ENCODE measurements at places on chromosomes 4 and X.

- DNase-seq: no peak
Measured at GRCh38 chr4:36325499-36325898, 44.1 kb downstream of the DTHD1 start.

DNA sequence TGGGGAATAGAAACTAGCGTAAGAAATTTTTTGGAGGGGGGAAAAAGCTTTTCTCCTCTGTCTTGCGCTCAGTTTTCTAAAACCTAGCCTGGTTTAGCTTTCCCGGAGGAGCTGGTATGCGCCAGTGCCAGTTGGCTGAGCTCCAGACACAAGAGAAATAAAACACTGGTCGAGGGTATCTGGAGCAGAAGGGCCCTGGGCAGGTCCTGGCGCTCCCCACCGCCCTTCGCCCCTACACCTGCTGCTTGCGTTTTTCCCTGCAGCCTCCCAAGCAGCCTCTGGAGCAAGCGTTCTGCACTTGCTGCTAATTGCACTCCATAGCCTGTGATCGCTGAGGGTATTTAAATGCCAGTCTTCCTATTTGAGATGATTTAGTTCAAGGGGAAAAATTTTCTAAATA, 816 bp downstream of the EREG start:
- DNase-seq: peak; percentile 3

GRCh38 chr4:27916452-27917184, 1056.0 kb downstream of the STIM2 start:
- no peak for DNase-seq

- no peak for DNase-seq
Measured at GRCh38 chrX:12878536-12878935, 11.7 kb downstream of the TLR7 start.

DNA sequence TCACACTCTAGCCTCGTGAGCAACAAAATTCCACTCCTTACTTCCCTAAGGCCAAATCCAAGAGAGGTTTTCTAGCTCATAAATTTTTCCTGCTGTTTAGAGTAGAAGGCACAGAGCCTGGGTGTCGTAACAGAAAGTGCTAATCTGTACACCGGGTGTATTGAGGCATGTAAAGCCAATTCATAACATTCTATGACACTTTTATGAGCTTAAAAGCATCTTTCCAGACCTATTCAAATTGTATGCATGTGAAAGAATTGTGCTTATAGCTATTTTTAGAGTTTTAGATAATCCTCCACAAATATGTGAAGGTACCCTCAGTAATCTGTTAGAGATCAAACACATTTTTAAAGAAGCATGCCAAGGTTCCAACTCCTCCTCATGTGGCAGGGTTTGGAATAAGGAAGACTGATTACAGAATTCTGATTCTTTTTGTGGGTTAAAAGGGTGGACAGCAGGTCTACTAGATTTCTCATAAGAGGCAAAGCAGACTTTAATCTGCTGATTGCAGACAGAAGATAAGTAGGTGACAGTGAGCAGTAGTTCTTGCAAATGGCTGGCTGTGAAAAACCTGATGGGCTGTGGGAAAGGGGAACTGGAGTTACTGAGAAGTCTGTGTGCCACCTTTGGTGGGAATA, 25.5 kb upstream of the LRCH2 start:
- DNase-seq: peak; percentile 34

- DNase-seq: no peak
Measured at GRCh38 chr4:96739101-96739500, 899.2 kb downstream of the PDHA2 start.

DNA sequence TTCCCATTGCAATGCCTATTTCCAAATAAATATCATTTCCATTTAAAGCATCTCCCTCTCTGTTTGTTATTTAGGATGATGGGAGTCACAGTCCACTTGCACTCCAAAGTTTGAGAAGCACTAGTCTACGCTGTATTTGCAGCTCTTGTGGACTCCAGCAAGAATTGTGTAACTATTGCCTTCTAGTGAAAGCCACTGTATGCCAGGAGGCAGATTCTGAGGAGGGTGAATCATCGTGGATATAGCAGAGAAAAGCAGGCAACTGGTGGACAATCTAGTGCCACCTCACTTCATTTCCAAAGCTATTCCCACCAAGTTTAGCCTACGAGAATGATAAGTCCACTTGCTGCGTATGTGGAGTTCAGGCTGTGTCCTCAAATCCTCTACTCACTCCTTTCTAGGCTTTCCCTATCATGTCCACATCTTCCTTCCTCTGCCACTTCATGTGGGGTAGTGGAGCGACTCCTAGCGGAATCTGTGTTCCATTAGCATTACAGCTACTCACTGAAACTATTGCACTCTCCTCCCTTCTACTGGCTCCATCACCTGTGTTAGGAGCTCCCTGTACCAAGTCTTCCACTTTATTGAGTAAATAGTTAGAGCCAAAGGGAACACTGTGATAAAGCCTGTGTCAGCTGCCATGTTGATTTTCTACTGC, 501.8 kb upstream of the GALNT7 start:
- no peak for DNase-seq

DNA sequence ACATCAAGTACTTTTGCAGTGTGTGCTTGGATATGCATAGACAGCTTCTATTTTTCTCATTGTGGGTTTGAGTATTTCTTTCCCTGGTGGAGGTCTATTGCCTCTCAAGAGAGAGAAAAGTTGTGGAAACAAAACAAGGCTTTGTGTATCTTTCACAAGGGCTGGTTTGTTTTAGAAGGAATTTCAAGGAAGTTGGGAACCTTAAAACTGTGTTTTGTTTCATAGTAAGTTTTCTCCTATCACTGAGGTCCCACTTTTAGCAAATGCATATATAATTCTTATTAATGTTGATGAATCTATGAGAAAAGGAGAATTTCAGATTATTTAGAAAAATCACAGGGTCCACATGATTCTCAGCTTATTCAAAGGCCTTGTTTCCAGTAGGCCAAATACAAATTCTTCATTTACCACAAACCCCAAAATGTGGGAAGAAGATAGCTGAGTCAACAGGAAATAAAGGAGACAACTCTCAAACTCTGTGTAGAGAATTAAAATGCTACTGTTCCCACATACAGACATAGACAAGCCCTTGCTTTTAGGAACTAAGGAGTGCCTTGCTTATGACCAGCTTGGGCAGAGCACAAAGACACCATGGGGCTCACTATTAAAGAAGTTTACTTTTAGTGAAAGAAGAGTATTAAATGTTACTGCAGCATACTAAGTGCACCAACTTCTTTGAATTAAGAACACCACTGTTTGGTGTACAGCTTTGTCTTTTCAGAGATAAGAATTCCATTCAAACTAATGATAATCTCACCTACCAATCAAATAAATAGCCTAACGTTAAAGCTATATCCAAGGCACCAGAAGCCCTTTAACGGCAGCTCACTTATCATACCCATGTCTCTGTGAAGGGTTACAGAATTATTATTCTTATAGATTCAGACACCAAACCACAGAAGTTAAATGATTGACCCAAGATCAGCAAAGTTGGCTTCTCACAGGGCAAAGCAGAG, 177.4 kb upstream of the LEF1 start:
- DNase-seq: peak; percentile 88

DNA sequence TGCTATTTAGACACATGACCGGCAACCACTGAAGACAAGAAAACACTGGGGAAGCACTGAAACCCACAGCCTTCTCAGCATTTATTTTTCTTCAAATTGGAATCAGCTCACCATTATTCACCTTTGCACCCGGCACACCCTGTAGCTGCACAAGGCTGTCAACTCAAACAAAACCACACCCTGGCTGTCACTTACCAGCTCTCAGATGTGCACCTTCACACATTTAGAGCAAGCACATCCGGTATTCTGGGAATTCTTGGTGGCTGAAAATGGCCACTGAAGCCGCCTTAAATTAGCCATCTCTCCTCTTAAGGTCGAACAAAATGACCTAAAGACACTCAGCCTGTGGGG, 5.9 kb downstream of the ZFYVE28 start:
- no peak for DNase-seq

DNA sequence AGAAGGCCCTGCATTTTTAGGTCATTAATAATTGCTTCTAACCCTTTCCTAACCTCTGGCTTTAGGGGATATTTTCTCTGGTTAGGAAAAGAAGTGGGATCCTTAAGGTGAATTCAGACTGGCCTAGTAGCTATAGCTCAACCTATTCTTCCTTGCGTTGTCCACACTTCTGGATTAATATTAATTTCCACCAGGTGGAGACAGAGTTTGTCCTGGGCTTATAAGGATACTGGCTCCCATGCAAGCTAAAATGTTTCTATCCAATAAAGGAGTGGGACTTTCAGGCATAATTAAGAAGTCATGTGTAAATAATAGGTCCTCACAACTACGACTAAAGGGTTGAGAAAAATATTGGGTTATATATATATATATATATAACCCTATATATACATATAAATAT, 860.0 kb upstream of the POU3F4 start:
- DNase-seq: no peak

DNA sequence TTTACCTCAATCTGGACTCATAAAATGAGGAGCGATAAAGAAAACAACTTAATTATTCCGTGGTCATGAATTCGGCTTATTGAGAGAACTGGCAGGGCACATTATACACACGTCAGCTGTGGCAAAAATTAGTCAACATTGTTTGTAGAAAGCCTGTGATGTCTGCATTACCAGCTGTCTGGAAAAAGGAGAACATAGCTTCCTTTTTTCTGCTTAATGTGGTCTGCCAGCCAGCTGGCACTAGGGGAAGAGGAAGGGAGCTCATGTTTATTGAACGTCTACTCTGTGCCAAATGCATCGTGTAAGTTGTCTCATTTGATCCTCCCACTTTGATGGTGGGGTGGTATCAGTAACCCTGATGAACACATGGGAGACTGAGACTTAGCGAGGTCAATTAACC, 367.6 kb downstream of the ARHGAP24 start:
- no peak for DNase-seq

GRCh38 chr4:37767546-37767945, 58.9 kb upstream of the PGM2 start:
- peak; percentile 53 for DNase-seq

GRCh38 chrX:68717196-68717595, 69.7 kb downstream of the STARD8 start:
- DNase-seq: no peak

- DNase-seq: no peak
Measured at GRCh38 chr4:122889726-122890125, 32.7 kb downstream of the NUDT6 start.

- DNase-seq: no peak
Measured at GRCh38 chr4:153481478-153481877, 15.3 kb downstream of the TMEM131L start.

- DNase-seq: peak; percentile 2
Measured at GRCh38 chr4:55574252-55574651, 17.8 kb downstream of the PDCL2 start.

- DNase-seq: no peak
Measured at GRCh38 chr4:174012886-174013259, 270.6 kb downstream of the FBXO8 start.

- DNase-seq: no peak
Measured at GRCh38 chrX:151488677-151489076, 74.8 kb upstream of the PASD1 start.

- DNase-seq: peak; percentile 46
Measured at GRCh38 chrX:153551135-153551534, 33.7 kb downstream of the ATP2B3 start.

- DNase-seq: no peak
Measured at GRCh38 chr4:155684892-155685541, 18.4 kb downstream of the GUCY1A1 start.

GRCh38 chr4:103318327-103318726, 120.2 kb upstream of the CENPE start:
- no peak for DNase-seq

DNA sequence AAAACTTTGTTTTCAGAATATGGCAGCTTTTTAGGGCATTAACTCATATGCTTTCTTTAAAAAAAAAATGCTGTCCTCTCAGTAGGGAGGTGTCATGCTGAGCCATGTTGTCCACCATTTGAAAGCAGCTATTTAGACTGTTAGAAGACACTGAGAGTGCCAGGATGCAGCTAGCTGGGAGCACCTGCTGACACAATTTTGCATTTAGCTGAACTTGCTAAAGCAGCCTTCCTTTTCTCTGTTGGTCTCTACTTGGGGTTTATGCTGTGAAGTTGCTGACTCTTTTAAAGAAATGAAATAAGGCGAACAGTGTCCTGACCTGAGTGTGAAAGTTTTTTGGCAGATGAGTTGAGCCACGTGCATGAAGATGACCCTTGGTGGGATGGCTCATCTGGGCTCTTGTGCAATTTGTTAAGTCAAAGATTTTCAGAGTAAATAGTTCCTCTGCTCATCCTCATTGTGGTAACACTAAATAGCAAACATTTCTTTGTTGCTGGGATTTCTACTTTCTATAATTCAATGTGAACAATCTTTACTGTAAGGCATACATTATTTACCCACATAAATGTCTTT, 64.5 kb downstream of the CDS1 start:
- no peak for DNase-seq

DNA sequence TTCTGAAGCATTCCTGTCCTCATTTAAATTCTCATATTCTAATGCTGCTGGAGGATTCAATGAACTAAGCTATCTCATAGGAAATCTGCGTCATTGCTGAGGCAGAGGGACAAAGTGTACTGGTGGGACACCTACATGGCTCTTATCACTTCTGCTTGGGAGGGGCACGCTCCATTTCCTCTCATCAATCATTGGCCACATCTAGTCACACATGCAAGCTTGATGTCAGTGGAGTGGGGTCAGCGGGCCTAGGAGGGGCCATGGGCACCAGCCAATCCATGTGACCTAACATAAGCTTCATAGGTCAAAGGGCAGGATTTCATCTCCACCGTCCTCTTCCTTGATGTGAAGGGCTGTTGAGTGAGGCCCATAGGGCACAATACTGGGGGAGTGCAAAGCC, 21.4 kb downstream of the BEX3 start:
- no peak for DNase-seq

- DNase-seq: no peak
Measured at GRCh38 chr4:57612279-57612678, 502.1 kb upstream of the IGFBP7 start.

DNA sequence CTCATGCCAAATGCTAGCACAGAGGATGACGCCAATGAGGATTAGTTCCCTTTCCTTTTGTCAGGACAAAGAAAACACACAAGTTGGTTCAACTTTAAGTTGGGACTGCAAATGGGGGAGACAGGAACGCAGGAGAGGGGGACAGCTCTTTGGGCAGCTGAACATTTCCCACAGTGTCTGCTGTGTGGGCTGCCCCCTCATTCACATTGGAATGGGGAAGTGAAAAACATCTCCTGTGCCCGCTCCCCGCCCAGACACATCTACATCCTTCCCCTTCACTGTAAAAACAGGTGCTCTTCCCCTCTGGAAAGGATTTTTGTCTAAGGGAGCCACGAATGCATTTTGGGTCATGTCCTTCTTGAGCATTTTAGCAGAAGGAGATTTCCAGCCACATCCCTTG, 44.5 kb upstream of the TBC1D9 start:
- DNase-seq: no peak

DNA sequence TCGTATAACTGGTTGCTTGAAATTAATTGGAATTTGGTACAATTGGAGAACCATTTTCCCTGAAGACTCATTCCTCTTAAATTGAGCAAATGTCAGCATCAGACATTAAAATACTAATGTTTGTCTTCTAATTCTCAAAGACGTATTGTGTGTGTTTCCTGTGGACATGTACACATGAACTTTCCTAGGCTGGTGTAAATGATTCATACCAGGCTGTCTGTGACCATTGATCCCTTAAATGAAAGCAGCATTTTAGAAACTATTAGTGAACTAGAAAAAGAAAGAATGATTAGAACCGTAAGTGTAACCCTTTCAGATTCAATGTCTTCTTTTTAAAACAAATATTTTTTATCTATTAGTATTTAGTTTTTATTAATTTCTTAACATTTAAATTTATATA, 332.9 kb downstream of the PPP3CA start:
- DNase-seq: no peak

- no peak for DNase-seq
Measured at GRCh38 chrX:150694738-150695410, 1.7 kb downstream of the MTMR1 start.

- no peak for DNase-seq
Measured at GRCh38 chr4:10579648-10580047, 104.9 kb downstream of the CLNK start.
